ENCODE measurements at places on chromosomes 1 and 21.

- DNase-seq: no peak
Observed at GRCh38 chr1:167223144-167224103, 2.7 kb downstream of the POU2F1 start.

DNA sequence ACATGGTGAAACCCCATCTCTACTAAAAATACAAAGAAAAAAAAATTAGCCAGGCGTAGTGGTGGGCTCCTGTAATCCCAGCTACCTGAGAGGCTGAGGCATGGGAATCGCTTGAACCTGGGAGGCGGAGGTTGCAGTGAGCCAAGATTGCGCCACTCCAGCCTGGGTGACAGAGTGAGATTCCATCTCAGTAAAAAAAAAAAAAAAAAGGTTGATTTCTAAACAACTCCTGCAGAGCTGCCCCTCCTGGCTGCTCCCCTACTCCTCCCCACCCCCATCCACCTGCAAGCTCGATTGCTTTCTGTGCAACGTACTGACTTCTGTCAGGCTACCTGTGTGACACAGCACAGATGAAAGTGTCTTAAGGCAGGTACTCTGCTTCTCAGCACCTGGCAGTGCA is 13.3 kb downstream of the ETV3L start:
- no peak for DNase-seq

- DNase-seq: no peak
Observed at GRCh38 chr1:71068325-71069240, 12.3 kb downstream of the ZRANB2 start.

GRCh38 chr1:1407636-1408318 is 684 bp upstream of the MRPL20 start:
- DNase-seq: no peak

DNA sequence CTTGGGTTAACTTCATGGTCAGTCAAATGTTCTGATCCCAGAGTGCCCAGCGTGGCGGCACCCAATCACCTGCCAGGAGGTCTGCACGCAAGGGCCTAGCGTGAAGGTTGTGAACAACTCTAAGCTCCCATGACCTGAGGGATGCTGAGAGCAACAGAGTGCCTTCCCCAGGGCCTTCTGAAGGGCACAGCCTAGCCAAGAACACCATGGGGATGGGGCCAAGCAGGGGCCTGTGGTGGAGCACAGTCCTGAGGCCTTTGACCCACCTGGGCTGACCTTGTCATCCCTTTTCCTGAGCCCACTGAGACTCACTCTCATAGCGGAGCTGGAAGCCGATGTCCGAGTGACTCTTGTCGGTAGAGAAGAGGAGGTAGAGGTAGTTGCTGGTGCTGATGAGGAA is 138.8 kb upstream of the HMGB4 start:
- DNase-seq: peak; percentile 52

GRCh38 chr1:16420424-16421118 is 16.7 kb downstream of the SPATA21 start:
- no peak for DNase-seq

DNA sequence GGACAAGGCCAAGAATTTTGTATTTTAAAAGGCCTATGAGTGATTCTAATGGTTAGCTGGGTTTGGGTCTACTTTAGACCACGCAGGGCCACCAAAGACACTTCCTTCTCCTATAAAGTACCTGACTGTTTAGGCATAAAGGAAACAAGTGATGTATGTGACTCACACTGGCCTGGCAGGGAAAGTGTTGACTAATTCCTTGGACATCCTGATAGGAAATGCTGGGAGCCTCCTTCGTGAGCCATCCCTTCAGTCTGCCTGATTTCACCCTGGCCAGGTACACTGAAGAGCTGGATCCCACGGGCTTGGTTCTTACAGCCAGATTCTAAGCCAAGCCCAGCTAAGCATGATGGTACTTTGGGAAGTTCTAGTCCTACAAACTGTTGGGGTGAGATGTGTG is 100.5 kb upstream of the HMGB4 start:
- no peak for DNase-seq

DNA sequence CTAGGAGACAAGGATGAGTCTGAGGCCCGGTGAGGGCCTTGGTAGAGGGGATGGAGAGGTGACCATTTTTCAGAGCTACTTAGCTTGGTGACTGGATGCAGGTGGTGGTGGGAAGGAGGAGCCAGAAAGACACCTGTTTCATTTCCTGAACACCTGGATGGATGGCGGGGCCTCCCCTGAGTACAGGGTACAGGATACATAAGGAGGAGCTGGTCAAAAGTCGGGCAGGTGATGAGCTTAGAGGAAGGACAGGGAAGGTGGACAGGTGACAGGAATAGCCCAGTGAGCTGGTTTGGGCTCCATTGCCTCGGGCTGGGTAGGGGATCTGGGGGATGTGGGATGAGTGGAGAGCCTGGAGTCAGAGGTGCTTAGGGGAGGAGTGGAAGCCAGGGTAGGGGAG is 6.3 kb downstream of the FAAH start:
- DNase-seq: no peak

- DNase-seq: no peak
Observed at GRCh38 chr1:59436637-59437036, 139.7 kb downstream of the FGGY start.

GRCh38 chr1:58859769-58860485 is 76.1 kb upstream of the JUN start:
- DNase-seq: no peak

- no peak for DNase-seq
Observed at GRCh38 chr1:55816456-55817426, 601.6 kb upstream of the USP24 start.

- DNase-seq: no peak
Observed at GRCh38 chr1:167052389-167052788, 37.8 kb downstream of the GPA33 start.

- no peak for DNase-seq
Observed at GRCh38 chr21:41664881-41665765, 101.7 kb downstream of the RIPK4 start.

DNA sequence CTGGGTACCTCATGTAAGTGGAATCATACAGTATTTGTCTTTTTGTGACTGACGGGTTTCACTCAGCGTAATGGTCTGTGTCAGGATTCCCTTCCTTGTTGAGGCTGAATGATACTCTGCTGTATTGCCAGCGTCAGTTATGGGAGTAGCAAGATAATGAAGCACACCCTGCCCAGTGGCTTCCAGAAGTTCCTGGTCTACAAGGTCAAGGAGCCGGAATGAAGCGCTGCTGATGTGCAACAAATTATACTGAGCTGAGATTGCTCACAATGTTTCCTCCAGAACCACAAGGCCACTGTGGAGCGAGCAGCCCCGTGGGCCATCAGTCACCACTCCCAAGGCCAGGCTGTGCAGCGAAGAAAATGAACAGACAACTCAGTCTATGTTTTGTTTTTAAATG is 24.0 kb upstream of the TDRD10 start:
- DNase-seq: no peak

- no peak for DNase-seq
Observed at GRCh38 chr1:164310166-164310565, 248.8 kb upstream of the PBX1 start.

GRCh38 chr1:52479076-52479475 is 73.8 kb downstream of the TUT4 start:
- no peak for DNase-seq

DNA sequence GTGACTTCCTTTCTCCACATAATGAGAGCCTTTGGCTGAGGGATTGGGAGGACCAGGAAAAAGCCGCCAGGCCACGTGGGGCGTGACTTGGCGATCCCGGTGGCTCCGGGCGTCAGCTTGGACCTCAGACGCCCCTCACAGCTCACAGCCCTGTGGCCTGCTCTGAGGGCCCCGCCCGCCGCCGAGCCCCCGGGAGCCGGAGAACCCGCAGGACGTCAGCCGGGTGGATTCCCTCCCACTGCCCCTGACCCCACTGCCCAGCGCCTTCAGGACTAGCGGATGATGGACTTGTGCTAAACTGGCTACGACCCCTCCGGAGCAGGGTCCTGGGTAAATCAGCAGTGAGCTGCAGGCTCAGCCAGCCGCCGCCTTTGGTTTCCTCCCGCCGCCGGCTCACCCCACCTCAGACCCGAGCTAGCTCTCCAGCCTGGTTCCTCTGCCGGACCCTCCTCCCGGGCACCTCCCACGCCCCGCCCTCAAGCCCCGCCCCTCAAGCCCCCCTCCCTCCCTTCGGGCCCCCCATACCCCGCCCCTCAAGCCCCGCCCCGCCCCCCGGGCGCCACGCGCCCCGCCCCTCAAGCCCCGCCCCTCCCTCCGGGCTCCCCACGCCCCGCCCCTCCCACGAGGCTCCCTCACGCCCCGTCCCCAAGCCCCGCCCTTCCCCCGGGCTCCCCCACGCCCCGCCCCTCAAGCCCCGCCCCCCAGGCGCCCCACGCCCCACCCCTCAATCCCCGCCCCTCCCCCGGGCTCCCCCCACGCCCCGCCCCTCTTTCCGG is 10.0 kb upstream of the FAAP20 start:
- peak; percentile 82 for DNase-seq

DNA sequence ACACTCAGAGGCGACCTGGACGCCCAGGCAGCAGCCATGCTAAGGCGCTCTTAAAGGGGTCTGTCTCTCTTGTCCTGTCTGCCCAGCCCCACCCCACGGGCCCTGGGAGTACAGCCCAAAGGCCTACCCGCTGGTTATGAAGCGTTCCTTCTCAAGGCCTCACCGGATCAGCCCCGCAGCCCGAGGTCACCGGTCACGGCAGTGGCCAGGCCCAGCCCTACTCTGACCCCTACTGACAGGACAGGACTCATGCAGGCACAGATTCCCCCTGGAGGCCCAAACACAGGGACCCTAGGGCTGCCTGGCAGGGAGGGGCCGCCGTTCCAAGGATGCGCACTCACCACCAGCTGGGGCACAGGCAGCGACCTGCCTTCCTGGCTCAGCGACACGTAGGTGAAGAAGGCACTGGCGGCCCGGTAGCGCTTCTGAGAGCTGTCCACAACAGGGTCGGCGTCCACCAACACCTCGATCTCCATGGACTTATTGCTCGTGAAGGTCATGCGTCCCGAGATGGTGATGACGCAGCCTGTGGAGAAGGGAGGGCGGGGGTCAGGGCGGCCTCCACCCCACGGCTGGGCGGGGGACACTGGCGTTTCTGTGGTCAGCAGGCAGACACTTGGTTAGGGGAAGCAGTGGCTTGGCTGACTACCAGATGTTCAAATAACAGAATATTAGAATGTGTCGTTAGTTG is 20.0 kb upstream of the GPR153 start:
- no peak for DNase-seq

GRCh38 chr1:62676611-62677356 is 11.4 kb downstream of the DOCK7 start:
- no peak for DNase-seq

DNA sequence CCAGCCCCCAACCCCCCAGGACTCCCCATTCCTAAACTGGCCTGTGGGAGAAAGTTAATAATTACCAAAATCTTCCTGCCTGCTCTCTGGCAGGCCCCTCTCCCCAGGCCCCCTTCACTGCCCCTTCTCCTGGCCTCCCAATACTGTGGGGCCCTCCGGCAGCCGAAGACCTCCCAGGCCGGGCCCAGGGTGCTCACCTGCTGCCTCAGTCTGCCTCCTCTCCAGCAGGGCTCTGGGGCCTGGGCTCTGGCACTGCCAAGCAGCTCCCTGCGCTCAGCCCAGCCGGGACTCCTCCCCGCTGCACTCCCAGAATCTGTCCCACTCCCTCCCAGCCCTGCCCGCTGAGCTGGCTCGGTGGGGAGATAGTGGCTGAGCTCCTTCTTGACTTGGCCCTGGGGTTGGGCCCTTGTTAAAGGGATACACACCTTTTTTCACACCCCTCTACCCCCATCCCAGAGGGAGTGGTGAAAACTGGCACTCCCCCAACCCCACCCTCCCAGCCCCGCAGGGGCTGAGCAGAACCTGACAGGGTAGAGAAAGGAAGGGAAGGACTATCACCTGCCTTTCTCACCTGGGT is at the start of gene S100A16:
Gene S100A16 (minus strand): TSS at position 383 of the 577 bp plus-strand sequence. CDS start 4,986 bp downstream, outside the sequence.
- DNase-seq: no peak

GRCh38 chr1:21837476-21837875 is 25.4 kb downstream of the LDLRAD2 start:
- DNase-seq: no peak

DNA sequence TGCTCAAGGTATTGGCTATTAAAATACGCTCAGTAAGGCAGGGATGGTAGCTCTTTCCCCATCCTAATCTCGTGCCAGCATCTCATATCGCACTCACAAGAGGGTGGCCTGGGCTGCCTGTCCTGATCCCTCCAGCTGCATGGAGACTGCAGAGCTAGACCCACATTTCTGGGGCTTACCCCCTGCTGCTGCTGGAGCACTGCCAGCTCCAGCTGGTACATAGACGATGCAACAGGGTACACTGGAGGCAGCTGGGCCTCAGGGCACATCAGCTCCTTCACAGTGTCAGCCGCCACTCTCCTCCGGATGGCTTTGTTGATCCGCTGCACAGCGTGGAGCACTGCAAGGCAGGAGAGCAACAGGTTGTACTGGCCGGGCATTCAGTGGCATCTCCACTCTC is 16.0 kb downstream of the IQGAP3 start:
- no peak for DNase-seq

GRCh38 chr21:42225571-42226155 is 6.7 kb downstream of the ABCG1 start:
- no peak for DNase-seq

DNA sequence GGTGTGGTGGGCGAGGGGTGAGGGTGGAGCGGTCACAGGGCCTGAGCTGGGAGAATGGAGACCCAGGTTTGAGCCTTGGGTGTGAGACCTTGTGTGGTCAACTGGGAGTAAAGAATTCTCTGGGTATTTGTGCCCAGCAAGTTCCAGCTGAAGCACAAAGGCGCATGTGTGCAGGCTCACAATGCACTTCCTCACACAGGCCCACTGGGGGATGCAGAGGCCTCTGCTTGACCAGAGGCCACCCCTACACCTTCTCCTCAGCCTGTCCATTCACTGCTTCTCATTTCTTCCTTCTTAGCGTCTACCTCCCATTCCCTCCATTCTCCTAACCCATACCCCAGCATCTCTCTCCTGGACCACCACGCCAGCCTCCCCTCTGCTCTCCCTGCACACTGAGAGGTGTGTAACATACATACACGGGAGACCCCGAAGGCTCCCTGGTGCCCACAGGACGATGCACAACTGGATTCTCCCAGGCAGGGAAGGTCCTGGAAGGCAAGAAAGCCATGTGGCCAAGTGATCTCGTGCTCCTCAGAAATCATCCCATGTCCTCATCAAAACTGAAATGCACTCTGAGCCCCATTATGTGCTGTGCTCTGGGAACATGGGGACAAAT is 12.3 kb upstream of the TTC39A start:
- DNase-seq: no peak

DNA sequence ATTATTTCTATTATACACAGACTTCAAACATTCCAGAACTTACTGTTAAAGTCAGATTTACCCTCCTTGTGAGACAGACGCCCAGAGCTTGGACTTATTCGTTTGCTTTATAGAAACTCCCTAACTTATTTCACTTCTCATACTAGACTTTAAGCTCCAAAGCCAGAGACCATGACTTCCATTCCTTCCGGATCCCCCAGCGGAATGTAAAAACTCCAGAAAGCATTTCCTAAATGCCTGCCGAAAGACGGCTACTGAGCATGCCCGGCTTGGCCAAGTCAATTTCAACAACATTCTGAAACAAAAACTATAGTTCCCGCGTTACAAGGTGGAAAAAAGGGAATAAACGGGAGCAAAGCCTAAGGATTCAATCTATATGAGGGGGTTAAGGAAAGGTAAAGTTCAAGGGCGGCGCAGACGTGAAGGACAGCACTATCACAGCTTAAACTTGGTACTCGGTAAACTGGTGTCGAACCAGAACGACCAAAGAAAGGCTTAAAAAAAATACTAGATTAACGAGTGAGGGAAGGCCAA is 1.1 kb downstream of the USP48 start:
- no peak for DNase-seq

- DNase-seq: no peak
Observed at GRCh38 chr1:94119306-94119705, 1.6 kb downstream of the ABCA4 start.
